ENCODE measurements at places on chromosomes 5 and 9.
A peak's percentile ranks its signal among the peaks of the same experiment; 100 is the strongest.

GRCh38 chr9:125119643-125120286 is 23.6 kb downstream of the SCAI start:
- DNase-seq, result no peak

DNA sequence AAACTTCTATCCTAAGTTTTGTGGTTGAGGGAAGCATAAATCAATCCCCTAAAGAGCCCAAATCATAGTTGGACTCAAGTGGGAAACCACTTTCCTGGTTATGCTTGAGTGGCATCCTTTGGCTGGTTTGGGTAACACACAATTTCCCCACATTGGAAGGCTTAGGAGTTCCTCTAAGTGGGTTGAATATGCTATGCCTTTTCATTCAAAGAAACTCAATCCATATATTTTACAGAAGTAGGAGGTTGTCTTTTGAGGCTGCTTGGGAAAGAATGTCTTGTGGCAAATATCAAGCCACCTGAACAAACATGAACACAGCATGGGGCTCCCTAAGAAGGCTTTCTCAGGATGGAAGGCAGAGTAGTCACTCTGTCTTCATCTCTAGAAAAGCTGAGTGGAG is 121.1 kb downstream of the SPATA31D1 start:
- DNase-seq, result no peak

DNA sequence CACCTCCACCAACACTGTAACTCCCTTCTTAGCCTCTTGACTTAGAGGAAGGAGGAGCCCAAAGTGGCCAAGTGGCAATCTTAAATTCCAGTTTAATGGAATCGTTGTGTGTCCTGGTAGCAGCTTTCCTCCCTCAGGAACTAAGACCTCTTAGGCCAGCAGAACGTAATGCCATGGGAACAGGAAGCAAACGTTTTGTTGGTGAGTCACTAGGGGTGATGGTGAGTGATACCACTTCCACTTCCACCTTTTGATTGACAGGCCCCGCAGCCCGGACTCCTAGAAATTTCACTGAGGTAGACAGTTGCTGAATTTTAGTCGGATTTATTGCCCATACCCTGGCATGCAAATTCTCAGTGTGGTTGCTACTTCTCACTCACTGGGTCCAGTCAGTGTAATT is 94.2 kb upstream of the FBN2 start:
- DNase-seq, result no peak

- DNase-seq, result no peak
These were observed 22.5 kb downstream of the PALM2AKAP2 start for GRCh38 chr9:109802491-109802890.

- DNase-seq, result no peak
These were observed 1.4 kb downstream of the ZFR start for GRCh38 chr5:32443145-32443540.

GRCh38 chr5:178304761-178305645 is 72.4 kb upstream of the PHYKPL start:
- no peak for DNase-seq

GRCh38 chr9:132162764-132163456 is 1.1 kb downstream of the NTNG2 start:
- peak; percentile 41 for DNase-seq

GRCh38 chr9:129609486-129610212 is 11.3 kb downstream of the C9orf50 start:
- DNase-seq, result peak; percentile 68

- no peak for DNase-seq
These were observed 10.6 kb upstream of the IGFBPL1 start for GRCh38 chr9:38434853-38435252.

DNA sequence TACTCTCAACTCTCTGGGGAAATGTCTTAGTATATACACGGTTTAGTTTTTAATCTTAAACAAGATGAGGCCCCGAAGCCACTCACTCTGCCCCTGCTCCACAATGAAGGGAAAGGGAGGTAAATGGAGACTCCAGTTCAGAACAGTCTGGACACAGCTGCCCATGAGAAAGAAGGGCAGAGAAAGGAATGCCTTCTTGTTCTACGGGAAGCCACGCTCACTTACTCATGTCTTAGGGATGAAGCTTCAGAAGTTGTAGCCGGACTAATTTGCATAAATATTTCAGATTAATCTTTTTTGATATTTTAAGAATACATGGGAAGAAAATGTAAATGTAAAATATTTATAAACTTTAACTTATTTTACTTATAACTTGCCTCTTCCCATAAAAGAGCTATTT is 94.0 kb downstream of the COL23A1 start:
- no peak for DNase-seq

DNA sequence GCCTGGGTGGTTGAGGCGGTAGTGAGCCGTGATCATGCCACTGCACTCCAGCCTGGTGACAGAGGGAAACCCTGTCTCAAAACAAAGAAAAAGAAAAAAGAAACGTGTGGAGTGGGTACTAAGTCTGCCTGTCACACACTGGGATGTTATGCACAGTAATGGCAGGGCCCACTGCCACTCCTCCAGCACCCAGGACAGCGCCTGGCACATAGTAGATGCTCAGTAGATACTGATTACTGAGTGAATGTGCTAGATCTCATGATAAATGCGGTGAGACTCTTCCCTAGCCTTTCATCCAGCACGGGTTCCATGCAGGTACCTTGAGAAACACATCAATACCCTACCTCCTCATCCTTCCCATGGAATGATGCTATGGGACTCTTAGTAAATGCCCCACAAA is 87.4 kb upstream of the HSPA9 start:
- DNase-seq, result peak; percentile 54

- DNase-seq, result peak; percentile 64
These were observed 102.8 kb upstream of the DAP start for GRCh38 chr5:10863763-10864383.

GRCh38 chr9:20781092-20781491 is 97.0 kb downstream of the FOCAD start:
- no peak for DNase-seq

GRCh38 chr5:63803165-63803564 is 159.1 kb downstream of the HTR1A start:
- no peak for DNase-seq

DNA sequence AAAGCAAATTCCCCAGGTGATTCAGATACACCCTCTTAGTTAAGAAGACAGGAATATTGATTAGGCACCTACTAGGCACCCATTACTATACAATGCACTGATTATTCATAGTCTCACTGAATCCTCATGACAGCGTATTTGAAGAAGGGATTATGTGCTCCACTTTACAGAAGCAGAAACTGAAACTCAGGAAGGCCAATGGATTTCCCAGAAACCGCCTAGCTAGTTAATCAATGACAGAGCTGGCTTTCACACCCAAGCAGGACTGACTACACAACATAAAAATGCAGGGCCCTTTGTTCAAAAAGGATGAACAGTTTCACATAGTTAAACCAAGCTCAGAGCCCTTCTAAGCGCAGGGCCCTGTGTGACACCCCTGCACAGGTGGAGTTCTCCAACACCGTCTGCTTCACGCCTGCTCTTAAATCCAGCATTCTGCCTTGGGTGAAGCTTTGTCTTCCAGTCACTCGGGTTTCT is 117.3 kb downstream of the TTLL11 start:
- DNase-seq, result no peak

DNA sequence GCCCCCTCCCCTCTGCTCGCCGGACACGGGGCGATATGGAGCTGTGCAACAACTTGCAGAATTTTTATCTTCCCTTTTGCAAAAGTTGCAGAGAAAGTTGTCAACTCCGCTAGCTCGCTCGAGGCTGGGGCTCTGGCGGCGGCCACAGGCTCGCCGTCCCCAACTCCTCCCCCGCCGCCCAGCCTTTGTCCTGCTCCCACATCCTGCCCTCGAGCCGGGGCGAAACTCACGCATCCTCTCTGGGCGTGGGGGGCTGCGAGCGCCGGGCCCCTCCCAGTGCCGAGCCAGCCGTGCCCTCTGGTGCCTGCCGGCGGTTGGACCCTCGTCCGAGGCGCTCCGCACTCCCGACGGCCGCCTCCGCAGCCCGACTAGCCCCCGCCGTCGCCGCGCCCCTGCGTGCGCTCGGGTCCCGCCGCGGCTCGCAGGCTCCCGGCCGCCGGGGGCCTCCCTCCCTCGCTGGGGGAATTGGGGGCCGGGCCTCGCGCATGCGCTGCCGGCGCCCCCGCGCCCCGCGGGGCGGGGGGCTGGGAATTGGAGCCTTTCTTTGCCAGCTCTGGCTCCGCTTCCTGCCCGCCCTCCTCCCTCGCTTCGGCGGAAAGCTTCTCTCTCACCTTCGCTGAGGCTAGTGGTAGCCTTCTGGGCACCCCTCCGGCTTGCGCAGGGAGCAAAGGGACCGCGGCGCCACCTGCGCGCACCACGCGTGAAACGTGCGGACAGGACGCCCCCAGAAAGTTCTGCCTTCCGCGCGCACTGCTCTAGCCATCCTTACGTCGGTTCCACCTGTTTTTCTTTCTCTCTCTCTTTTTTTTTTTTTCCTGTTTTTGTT is at the start of gene CCNJL:
Gene CCNJL, minus strand, starts transcription at position 431 of the 826 bp plus-strand sequence. CDS start 641 bp downstream, outside the sequence.
- DNase-seq, result peak; percentile 30

DNA sequence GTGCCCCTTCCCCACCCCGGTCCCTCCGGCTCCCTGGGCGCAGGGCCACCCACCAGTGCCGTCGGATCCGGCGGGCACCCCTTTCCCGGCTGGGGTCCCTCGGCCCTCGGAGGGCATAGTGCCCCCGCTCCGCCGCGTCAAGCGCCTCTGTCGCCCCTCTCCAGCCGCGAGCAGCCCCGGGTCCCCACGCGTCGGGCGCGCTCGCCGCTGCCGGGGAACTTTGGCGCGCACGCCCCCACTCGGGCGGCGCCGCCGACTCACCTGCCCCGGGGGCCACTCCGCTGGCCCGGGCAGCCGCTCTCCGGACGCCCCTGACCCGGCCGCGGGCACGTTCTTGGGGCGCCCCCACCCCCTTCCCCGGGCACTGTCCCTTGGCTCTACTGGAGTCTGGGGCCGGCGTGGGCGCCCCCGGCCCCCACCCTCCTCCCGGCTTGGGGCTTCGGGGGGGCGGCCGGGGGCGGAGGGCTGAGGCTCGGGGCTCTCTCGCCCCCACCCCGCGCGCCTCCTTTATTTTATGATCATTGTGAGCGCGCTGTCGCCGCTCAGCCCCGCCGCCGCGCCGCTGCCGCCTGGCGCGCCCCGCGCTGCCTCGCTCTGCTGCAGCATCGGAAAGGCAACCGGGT is 1.1 kb upstream of the FAM78A start:
- no peak for DNase-seq

GRCh38 chr5:150111122-150111521 is 24.8 kb upstream of the CSF1R start:
- DNase-seq, result no peak

DNA sequence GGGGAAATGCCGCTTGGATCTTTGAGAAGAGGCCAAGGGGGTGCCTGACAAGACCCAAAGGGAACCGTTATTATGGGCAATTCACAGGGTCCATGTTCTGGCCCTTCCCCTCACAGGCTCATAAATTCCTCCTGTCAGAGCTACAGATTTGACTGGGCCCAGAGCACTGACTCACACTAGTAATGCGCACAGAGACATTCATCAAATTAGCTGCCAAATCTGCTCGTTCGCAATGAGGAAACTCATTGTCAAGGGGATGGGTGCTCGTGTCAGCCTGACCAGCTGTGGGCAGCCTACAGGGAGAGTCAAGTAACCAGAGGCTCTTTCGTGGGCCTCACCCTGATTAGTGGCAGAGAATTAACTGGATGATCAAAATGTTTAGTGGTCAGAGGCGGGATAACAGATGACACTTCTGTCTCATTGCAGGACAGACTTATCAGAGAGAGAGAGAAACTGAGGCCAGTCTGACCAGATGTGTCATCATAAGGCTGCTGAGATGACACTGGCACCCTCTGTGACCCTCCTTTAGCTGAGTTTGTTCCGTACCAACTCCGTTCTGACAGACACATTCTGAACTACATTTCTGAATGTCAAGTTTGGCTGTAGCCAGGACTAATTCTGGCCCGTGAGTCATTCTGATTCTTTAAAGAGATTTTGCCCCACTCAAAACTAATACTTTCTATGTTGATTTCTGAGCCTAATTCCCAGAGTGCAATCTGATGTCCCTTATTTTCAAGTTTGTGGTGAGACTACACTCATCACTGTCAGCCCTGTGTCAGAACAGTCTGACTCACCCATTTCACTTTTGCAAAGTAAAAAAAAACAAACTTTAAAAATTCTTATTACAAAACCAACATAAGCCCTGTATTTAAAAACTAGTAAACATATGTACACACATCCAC is 377.1 kb downstream of the ACTL7B start:
- no peak for DNase-seq

- DNase-seq, result peak; percentile 20
These were observed 40.3 kb downstream of the TPPP start for GRCh38 chr5:652773-653350.

DNA sequence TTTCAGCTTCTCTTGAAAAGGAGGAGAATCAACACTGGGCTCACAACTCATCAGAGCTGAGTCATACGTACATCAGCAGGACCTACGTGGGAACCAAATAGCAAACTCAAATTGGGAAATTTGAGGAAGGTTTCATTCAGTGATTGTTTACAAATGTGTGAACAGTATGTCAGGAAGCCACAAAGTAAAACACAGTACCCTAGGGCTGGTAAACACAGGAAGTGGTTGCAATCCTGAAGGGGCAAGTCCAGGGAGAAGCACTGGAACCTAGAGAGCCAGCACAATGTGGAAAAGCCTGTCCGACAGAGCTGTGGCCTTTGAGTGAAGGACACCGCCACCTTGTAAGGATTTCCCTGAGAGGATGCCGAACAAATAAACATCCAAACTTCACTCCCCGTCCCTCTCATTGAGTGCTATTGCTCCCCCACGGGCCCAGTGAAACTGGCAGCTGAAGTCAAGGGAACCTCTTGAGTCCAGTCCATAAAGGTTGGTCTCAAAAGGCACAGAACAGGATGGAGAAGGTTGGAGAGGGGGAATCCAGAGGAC is 26.7 kb upstream of the RICTOR start:
- DNase-seq, result no peak

- DNase-seq, result no peak
These were observed 6.3 kb downstream of the MYO10 start for GRCh38 chr5:16929831-16930230.

GRCh38 chr9:3902631-3903030 is 376.8 kb upstream of the RFX3 start:
- no peak for DNase-seq

GRCh38 chr9:22054529-22054928 is 45.4 kb upstream of the CDKN2B start:
- no peak for DNase-seq

DNA sequence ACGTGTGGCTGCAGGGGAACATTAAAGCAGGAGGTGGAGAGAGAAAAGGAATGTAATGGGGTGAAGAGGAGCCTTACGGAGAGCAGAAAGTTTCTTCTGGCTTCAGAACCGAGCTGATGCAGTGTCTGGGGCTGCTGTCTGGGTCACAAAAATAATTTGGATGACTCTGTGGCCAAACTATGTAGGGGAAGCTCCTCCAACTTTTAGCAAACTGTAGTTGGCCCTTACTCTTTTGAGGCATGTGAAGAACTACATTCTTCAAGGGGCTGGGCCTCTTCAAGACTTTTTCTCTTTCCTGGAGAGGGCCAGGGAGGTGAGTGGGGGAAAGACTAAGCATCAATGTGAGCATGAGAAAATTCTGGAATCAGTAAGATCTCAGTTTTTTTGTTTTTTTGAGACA is 31.9 kb upstream of the SPARC start:
- no peak for DNase-seq

- no peak for DNase-seq
These were observed 42.2 kb upstream of the FBXW11 start for GRCh38 chr5:172048539-172049101.
